ENCODE measurements at places on chromosomes 12 and 14.

- peak; percentile 17 for DNase-seq
Observed at GRCh38 chr12:123264642-123265041, 7.0 kb downstream of the CDK2AP1 start.

- no peak for DNase-seq
Observed at GRCh38 chr12:108515916-108516315, 839 bp downstream of the FICD start.

DNA sequence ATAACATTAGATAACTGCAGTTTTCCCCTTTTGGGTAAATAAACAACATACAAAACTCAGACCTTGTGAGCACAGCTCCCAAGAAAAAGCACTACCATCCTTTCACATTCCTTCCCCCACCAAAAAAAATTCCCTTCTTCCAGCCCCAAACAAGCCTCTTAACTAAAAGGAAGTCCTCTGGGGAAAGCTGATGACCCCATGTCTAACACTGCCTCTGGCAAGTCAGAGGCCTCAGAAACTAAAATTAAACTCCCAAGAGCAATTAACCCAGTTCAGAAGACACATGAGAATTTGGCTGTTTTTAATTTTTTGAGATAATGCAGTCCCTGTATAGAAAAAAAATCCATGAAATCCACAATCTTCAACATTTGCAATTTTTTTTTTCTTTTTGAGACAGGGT, 127.7 kb downstream of the SPTSSA start:
- DNase-seq, result no peak

DNA sequence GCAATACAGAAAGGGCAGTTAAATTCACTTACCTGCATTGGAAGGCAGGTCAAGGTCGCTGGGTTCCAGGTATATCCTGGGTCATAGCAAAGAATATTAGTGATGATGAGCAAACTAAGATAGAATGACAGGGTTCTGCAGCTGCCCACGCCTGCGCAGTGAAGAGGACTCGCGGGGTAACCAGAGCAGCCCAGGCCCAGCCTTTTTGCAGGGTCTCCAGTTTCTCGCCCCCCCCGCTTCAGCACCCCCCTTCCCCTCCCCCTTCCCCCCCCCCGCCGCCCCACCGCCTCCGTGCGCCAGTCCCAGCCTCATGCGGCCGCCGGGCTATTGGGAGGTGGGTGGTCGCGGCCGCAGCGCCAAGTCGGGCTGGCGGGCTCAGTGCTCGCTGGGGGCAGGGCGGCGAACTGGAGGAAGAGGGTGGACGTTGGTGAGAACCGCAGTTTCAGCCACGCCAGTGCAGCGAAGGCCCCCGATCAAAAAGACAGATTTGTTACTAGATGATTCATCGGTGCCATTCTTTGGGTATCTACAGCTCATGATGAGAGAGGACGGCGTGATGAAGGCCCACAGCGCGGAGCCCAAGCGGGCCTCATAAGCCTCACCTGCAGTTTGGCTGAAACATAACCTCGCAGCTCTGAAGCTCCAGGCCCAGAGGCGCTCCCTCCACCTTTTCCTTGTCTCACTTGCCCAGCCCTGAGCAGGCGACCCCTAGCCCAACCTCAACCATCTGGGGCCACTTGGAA, 20.2 kb downstream of the SLC2A3 start:
- DNase-seq, result peak; percentile 21

- DNase-seq, result peak; percentile 88
Observed at GRCh38 chr12:113403435-113404415, at the start of gene SDS. Gene SDS (minus strand): TSS chr12:113403887. CDS start chr12:113399708, 4,179 bp downstream.

DNA sequence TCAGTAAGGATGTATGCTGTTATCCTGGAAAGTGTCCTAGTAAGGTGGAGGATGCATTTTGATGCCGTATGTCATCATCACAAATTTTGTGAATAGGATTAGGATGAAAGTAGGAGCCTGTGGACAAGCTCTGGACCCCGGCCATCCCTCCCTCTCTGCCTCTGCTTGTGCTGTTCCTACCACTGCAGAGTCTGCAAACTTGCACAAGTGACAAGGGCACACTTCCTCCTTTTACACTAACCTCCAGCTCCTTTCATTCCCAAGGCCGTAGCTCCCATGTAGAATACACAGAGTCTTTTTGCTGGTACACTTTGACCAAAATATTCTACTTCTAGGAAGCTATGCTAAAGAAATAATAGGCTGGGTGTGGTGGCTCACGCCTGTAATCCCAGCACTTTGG, 13.3 kb upstream of the TMCC3 start:
- DNase-seq, result no peak

DNA sequence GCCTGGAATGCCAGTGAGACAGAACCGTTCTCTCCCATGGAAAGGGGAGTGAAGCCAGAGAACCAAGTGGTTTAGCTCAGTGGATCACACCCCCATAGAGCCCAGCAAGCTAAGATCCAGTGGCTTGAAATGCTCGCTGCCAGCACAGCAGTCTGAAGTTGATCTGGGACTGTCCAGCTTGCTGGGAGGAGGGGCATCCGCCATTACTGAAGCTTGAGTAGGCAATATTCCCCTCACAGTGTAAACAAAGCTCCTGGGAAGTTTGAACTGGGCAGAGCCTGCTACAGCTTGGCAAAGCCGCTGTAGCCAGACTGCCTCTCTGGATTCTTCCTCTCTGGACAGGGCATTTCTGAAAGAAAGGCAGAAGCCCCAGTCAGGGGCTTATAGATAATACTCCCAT, 374.3 kb upstream of the DCN start:
- no peak for DNase-seq

DNA sequence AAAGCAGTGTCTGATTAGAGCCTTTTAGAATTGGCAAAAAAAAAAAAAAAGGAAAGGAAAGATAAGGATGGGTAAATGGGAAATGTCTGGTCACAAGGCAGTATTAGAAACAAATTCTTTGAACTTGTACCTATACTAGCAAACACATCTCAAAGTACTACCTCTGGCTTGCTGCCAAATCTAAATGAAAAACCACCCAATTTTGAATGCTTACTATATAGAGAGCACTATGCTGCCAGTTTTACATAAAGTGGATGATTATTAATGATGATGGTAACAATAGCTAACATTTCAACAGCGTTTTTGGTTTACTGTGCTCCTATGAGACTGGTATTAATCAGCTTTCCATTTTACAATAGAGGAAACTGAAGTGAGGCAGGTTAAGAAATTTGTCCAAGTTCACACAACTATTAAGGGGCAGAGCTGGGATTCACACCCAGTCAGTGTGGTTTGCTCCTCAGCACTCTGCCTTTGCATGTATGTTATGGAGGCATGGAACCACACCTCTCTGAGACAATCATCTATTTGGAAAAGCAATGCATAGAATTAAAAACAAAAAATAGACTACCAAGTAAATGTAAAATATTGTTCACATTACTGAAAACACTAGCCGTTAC, 34.2 kb downstream of the ATP2B1 start:
- no peak for DNase-seq

Measured in brain (organoid and tissue), 16 donors.